Activated naive CD8-positive, alpha-beta T cell treated with anti-CD3 and anti-CD28 coated beads, Interleukin-2, amount 10 ng/mL, durations not matched to agents 7 days and 5 days (primary cell): ENCODE measurements at places on chromosomes 5 and 9. TPM values are rescaled to one million over a fixed set of nuclear protein-coding genes. Genes with fewer than 3 reads are reported as not detected.

DNA sequence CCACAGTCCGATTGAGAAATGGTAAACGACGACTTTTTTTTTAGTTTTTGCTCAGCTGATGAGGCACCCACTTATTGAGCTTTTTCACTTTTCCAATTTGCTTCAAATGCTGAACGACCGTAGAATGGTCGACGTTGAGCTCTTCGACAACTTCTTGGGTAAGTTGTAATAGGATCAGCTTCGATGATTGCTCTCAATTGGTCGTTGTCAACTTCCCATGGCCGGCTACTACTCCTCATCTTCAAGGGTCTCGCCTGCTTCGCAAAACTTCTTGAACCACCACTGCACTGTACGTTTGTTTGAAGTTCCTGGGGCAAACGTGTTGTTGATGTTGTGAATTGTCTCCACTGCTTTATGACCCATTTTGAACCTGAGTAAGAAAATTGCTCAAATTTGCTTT lies 35.7 kb downstream of the NSD1 start:
- no peak overlapping the region for H3K4me3 ChIP-seq
- H3K27ac ChIP-seq, result no peak overlapping the region
- no peaks in the 10 kb centered on the region for H3K27me3 ChIP-seq
- DNase-seq, result no peak
- H3K4me1 ChIP-seq, result peaks cover 13% of the 10 kb centered on the region

DNA sequence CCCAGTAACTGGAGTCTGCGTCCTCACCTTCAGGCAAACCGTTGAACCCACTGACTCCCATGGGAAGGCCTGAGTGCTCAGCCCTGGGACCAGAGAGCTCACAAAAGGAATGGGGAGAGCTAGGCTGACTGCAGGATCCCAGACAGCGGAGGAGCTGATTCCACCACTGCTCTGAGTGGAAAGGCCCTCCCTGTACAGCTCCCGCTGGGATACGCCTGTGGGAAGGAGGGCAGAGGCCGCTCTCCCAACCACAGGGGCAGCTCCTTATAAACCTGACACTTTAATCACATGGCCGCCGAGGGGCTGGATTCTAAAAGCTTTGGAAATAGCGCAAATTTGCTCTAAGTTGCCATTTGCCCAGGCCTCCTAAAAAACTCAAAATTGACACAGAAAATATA lies 37.1 kb downstream of the DBH start:
- no peak overlapping the region for H3K27ac ChIP-seq
- peaks cover 24% of the 10 kb centered on the region for H3K4me1 ChIP-seq
- no peak for DNase-seq
- H3K4me3 ChIP-seq, result no peak overlapping the region
- H3K27me3 ChIP-seq, result no peaks in the 10 kb centered on the region

DNA sequence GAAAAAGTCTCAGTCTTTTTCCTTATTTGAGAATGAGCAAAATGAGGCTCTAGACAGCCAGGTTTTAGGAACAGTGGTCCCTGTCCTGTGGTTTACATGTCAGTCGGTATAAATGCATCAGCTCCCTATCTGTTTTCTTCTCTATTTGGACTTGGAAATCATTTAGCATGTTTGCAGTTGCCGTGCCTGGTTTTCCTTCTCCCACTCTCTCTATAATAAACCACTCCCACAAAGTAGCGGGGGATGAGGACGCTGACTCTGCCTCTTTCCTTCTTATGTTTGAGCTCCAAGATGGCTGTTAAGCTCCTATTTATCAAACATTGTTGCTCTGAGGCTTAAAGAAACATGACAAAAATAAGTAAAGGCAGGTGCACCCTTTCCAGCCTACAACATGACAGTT lies 57.2 kb upstream of the CTSL start:
- H3K4me1 ChIP-seq, result no peaks in the 10 kb centered on the region
- H3K4me3 ChIP-seq, result no peak overlapping the region
- H3K27me3 ChIP-seq, result no peaks in the 10 kb centered on the region
- H3K27ac ChIP-seq, result no peak overlapping the region
- no peak for DNase-seq

DNA sequence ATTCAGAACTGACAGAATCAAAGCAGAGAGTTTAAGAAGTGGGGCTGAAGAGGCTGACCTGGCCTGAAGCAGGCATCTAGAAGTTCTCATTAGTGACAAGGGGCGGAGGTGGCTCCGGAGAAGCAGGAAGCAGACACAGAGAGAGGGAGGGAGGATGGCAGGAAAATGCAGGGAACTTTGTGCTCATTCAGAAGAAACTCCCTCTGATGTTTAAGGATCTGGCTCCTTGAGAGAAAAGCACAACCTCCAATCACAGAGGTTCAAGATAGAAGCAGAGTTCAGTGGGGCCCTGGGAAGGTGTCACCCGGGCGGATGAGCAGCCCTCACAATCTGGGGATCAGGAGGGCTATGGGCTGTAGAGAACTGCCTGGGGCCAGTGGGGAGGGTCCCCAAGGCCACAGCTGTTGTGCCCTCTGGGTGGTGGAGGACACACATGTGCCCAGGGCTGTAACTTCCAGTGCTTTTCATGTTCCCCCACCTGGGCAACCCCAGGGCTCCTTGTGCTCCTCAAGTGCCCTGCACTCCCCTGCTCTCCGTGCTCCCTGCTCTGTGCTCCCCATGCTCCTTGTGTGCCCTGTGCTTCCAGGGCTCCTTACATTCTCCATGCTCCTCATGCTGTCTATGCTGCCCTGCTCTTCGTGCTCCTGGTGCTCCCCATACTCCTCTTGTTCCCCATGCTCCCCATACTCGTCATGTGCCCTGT lies 51.4 kb downstream of the TRIP13 start:
- H3K4me3 ChIP-seq, result no peak overlapping the region
- H3K4me1 ChIP-seq, result peaks cover 3% of the 10 kb centered on the region
- H3K27ac ChIP-seq, result no peak overlapping the region
- no peak for DNase-seq

GRCh38 chr5:57302164-57302563 lies 128.3 kb downstream of the GPBP1 start:
- H3K27me3 ChIP-seq, result peaks cover 4% of the 10 kb centered on the region
- no peak overlapping the region for H3K4me3 ChIP-seq
- DNase-seq, result no peak
- no peak overlapping the region for H3K27ac ChIP-seq
- H3K4me1 ChIP-seq, result peaks cover 11% of the 10 kb centered on the region

DNA sequence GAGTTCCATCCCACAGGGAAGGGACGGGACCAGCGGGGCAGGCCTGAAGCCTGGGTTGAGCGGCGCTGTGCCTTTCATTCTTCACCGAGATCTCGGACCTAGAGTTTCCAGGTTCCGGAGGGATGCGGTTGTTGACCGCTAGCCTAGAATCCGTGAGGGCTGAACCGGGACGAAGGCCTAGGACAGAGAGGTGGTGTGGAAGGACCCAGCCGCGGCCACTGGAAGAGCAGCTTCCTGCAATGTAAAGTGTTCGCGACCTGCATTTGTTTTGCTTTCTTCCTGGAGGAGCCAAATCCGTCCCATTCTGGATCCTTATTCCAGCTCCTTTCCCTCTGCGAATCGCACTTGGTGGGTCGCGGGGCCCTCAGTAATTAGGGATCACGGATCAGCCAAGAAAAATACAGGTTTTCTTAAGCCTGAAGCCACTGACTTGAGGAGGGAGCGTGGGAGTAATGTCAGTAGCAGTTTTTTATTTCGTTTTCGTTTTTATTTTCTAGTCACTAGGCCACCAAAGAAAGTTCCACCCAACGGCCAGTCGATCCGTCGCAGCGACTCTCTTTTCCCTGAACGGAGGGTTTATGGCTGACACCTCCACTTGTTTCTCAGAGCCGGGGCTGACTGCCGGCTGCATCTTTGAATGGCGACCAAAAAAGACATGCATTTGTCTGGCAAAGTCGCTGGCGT lies 48.6 kb downstream of the ANXA2R start:
- H3K27me3 ChIP-seq, result no peaks in the 10 kb centered on the region
- peaks cover 37% of the 10 kb centered on the region for H3K4me1 ChIP-seq
- peak overlapping the region; percentile 98 for H3K4me3 ChIP-seq
- H3K27ac ChIP-seq, result peak overlapping the region; percentile 98
- H3K36me3 ChIP-seq, result peaks cover 16% of the 10 kb centered on the region

- H3K27me3 ChIP-seq, result no peaks in the 10 kb centered on the region
- peaks cover 52% of the 10 kb centered on the region for H3K36me3 ChIP-seq
- H3K27ac ChIP-seq, result peak overlapping the region; percentile 92
- peak overlapping the region; percentile 29 for H3K4me3 ChIP-seq
- peaks cover 39% of the 10 kb centered on the region for H3K4me1 ChIP-seq
Measured at GRCh38 chr5:151123897-151124751, 33.5 kb downstream of the ANXA6 start.

GRCh38 chr5:14628346-14628745 lies 36.2 kb upstream of the OTULIN start:
- H3K4me1 ChIP-seq, result no peaks in the 10 kb centered on the region
- H3K27ac ChIP-seq, result no peak overlapping the region
- H3K27me3 ChIP-seq, result no peaks in the 10 kb centered on the region
- peaks cover 12% of the 10 kb centered on the region for H3K36me3 ChIP-seq
- no peak overlapping the region for H3K4me3 ChIP-seq

GRCh38 chr5:141654298-141654697 lies 3.1 kb upstream of the FCHSD1 start:
- peaks cover 10% of the 10 kb centered on the region for H3K36me3 ChIP-seq
- H3K27me3 ChIP-seq, result no peaks in the 10 kb centered on the region
- DNase-seq, result no peak
- no peak overlapping the region for H3K27ac ChIP-seq
- no peak overlapping the region for H3K4me3 ChIP-seq
- peaks cover 22% of the 10 kb centered on the region for H3K4me1 ChIP-seq

DNA sequence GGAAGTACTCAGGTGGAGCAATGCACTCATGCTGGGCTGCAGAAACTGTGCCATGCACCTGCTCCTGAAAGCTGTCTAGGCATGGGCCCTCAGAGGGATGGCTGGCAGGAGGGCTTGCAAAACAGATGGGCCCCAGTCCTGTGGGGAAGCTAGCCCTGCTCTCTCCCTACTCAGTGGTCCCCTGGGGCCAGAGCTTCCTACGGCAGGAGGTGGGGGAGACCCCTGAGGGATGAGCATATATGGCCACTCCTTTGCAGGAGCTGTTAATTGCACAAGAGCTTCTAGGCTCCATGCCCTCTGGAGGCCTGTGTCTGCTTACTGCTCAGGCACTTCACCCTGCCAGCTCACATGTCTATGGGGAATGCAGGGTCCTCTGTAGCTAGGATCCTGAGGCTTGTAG lies 545.3 kb upstream of the PTPRD start:
- H3K4me3 ChIP-seq, result no peak overlapping the region
- H3K27me3 ChIP-seq, result no peaks in the 10 kb centered on the region
- no peak overlapping the region for H3K27ac ChIP-seq

DNA sequence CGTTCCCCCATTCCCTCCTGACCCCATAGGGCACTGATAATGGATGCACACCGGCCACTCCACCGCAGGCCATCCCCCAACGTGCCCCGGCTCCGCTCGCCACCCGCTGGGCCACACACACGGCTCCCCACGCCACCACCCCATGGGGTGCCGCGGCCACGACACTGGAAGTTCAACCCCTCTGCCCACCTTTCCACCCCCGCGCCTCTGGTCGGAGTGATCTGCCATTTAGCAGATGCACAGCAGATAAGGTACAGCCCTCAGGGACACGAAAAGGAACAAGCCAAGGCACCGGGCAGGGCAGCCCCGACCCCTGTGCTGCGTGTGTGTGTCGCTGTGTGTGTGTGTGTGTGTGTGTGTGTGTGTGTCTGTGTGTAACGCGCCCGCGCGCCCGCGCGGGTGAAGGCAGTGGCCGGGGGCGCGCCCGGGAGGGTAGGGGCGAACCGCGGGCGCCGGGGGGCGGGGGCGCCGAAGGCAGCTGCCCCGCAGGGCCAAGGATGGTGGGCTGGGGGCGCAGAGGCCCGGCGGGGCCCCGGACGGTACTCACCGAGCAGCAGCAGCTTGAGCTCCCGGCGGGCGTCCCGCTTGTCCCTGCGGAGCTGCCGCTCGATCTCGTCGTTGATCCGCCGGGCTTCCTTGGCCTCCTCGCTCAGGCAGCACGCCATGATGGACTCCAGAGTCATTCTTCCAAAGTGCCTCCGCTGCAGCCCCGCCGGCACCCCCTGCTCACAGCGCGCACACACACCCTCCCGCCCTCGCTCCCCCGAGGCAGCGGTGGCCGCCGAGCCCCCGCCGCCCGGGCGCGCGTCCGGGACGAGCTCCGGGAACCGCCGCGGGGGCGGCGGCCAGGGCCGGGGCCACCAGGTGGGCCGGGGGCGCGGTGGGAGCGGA lies 813 bp downstream of the GNAQ start:
- H3K4me3 ChIP-seq, result peak overlapping the region; percentile 97
- peaks cover 1% of the 10 kb centered on the region for H3K36me3 ChIP-seq
- no peak for DNase-seq
- no peaks in the 10 kb centered on the region for H3K27me3 ChIP-seq

- no peaks in the 10 kb centered on the region for H3K27me3 ChIP-seq
- no peak for DNase-seq
- no peak overlapping the region for H3K4me3 ChIP-seq
- H3K4me1 ChIP-seq, result peaks cover 23% of the 10 kb centered on the region
- H3K27ac ChIP-seq, result no peak overlapping the region
Measured at GRCh38 chr5:69242215-69242927, 7.7 kb downstream of the CDK7 start.

DNA sequence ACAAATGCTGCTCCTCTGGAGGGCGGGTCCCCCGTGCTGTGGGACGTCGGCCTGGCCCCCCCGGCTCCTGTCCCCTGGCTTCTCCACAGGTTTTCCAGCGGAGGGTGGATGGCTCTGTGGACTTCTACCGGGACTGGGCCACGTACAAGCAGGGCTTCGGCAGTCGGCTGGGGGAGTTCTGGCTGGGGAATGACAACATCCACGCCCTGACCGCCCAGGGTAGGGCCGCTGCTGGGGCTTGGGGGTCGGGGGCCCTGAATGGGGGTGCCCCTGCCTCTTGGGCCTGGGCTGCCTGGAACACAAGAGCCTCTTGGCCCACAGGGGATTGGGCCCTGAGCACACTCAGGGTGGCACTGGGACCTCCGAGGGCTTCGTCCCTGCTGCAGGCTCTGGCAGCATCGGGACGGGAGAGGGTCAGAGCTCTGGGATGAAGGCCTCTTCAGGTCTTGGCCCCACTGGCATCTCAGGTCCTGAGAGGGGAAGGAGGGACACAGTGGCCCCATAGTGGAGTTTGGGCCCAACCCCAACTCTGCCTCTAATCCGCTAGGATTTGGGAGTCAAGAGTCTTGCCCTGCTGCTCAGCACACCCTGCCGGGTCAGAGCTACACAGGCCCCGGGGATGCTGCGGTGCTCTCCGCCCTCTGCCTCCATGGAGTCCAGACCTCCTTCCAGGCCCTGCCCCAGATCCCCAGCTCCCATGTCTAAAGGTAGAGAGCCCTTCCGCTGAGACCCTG lies 5.2 kb downstream of the FCN2 start:
- no peak overlapping the region for H3K4me3 ChIP-seq
- H3K36me3 ChIP-seq, result no peaks in the 10 kb centered on the region
- no peak overlapping the region for H3K27ac ChIP-seq
- no peaks in the 10 kb centered on the region for H3K27me3 ChIP-seq
- H3K4me1 ChIP-seq, result no peaks in the 10 kb centered on the region
- no peak for DNase-seq

- H3K27me3 ChIP-seq, result no peaks in the 10 kb centered on the region
- H3K27ac ChIP-seq, result no peak overlapping the region
- H3K4me1 ChIP-seq, result peaks cover 22% of the 10 kb centered on the region
- DNase-seq, result no peak
Measured at GRCh38 chr5:78283105-78283504, 11.4 kb downstream of the AP3B1 start.

Gene SPATA31A3
- total RNA-seq, result not detected

Gene CEP78
- 48.9 TPM for total RNA-seq

Gene UBE2QL1
- total RNA-seq, result not detected

Gene BHMT2
- not detected for total RNA-seq
